Karpas-422 (cell line): ENCODE measurements at places on chromosomes 13 and 19.
A peak's percentile ranks its signal among the peaks of the same experiment; 100 is the strongest.

GRCh38 chr13:43159026-43159461 lies 135.7 kb downstream of the DNAJC15 start:
- DNase-seq, result no peak

DNA sequence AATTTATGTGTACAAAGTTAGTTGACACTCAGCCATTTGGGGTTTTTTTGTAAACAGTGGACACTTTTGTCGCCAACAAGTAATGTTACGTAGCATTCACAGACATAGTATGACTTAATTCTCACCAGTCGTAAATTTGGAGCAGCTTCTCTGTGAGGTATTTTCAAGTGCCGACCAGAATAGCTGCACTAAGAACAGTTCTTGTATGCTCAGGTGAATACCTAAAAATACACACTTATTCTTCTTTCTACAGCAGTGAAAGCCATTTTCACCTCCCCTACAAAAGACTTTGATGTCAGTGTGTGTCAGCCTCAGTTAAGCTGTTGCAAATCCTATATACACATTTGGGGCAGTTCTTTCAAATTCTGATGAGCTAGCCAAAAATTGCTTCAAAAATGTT lies 206.5 kb downstream of the ENOX1 start:
- no peak for DNase-seq

- no peak for DNase-seq
Measured at GRCh38 chr13:48068036-48068435, 26.9 kb downstream of the MED4 start.

DNA sequence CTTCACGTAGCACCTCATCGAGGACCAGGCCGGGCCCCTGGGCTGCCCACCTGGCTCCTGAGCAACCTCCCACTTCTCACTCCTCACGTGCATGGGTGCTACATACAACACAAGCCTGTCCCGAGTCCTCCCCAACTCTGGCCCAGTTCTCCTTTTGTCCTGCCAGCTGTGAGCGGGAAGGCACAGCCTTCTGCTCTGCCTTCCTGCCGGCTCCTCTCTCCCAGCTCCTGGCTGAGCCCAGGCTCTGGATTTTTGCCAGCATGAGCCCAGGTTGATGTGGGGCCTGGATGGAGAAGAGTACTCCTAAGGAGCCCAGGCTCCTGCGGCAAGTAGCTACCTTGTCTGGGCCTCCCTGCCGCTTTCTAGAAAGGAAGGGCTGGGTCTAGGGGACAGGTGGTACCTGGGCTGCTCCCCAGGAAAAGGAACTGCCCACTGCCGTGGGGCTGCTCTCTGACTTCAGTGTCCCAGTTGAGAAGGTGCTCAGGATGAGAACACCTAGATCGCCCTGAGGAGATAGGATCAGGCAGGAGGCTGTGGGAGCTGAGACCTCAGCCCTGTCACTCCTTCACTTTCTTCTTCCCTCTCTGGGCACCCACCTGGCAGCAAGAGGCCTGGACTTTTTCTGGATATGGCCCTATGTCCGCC lies 23.6 kb downstream of the LYL1 start:
- DNase-seq, result no peak

GRCh38 chr13:100533588-100534041 lies 55.0 kb downstream of the GGACT start:
- DNase-seq, result no peak

DNA sequence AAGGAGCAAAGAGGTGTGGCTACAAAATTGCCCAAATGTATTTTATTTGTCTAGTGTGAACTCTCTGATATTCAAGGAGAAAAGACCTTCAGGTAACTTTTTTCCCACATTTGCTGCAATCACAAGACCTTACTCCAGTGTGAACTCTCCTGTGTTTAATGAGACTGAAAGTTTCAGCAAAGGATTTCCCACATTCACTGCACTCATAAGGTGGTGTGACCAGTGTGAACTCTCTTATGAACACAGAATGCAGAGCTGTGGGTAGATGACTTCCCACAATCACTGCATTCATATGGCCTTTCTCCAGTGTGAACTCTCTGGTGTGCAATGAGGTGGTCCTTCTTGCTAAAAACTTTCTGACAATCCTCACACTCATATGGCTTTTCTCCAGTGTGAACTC lies 16.4 kb downstream of the ZNF814 start:
- no peak for DNase-seq

DNA sequence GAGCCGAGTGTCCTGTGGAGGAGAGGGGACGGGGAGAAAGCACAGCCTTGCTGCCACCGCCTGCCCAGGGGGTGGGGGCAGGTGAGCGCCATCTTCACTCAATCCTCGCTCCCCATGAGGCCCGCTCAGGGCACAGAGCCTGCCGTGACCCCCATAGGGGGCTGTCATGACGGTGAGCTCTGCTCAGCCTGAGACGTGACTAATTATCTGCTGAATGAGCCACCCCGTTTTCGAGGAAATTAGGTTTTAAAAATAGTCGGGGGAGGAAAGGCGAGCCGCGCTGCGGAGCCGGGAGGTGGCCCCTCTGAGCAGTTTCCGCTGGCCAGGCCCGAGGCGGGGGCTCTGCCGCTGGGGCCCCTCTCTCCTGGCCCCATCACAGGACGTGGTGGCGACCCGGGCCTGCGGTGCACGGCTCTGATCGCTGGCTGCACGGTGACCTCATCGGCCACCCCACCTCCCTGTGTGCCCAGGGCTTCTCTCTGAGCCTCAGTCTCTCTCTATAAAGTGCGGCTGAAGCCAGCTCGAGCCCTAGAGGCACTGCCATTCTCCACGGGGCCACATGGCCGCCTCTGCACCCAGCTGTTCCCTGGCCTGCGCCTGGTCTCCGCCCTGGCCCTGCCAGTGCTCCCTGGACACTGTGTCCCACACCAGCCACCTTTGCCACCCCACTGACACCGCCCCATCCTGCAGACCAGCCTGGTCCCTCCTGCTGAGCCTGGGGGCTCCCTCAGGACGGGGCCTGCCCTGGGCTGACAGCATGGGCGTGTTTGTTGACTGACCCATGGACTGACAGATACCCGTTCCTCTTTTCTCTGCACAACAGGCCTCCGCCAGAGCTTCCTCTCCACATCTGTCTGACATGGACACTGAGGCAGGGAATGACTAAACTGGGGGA lies 28.3 kb downstream of the PIP5K1C start:
- DNase-seq, result peak; percentile 71

- DNase-seq, result no peak
Measured at GRCh38 chr19:43563816-43564457, 11.4 kb downstream of the XRCC1 start.

GRCh38 chr13:85725433-85725832 lies 73.8 kb downstream of the SLITRK6 start:
- no peak for DNase-seq

- no peak for DNase-seq
Measured at GRCh38 chr13:107886118-107886517, 329.2 kb downstream of the LIG4 start.

DNA sequence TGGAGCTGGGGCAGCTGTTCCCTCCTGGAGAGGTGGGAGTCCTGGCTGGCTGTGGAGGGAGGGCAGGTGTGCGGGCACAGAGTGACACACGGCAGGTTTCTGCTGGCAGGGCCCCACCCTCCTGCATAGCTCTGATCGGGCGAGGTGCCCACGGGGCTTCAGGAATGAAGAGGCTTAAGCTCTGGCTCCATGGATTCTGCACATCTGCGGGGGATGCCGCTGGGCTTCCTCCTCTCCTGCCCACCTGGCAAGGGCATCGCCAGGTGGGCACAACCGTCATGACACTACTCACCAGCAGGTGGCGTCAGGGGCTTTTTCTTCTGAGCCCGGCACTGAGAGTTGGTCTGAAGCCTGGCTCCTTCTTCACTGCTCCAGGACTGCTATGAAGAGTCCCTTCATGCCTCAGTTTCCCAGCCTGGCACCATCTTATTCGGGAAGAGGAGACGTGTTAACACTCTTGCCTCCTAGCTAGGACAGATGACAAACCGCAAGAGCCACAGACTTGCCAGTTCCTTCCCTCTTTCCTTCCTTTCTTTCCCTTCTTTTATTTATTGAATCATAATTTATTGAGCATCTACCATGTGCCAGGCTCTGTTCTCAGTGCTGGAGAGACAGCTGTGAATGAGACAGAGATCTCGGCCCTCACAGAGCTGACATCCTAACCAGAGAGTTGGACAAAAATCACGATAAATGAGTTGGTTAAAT lies 15.2 kb upstream of the PAK4 start:
- DNase-seq, result peak; percentile 84

- no peak for DNase-seq
Measured at GRCh38 chr19:8144273-8144995, 5.0 kb downstream of the FBN3 start.

DNA sequence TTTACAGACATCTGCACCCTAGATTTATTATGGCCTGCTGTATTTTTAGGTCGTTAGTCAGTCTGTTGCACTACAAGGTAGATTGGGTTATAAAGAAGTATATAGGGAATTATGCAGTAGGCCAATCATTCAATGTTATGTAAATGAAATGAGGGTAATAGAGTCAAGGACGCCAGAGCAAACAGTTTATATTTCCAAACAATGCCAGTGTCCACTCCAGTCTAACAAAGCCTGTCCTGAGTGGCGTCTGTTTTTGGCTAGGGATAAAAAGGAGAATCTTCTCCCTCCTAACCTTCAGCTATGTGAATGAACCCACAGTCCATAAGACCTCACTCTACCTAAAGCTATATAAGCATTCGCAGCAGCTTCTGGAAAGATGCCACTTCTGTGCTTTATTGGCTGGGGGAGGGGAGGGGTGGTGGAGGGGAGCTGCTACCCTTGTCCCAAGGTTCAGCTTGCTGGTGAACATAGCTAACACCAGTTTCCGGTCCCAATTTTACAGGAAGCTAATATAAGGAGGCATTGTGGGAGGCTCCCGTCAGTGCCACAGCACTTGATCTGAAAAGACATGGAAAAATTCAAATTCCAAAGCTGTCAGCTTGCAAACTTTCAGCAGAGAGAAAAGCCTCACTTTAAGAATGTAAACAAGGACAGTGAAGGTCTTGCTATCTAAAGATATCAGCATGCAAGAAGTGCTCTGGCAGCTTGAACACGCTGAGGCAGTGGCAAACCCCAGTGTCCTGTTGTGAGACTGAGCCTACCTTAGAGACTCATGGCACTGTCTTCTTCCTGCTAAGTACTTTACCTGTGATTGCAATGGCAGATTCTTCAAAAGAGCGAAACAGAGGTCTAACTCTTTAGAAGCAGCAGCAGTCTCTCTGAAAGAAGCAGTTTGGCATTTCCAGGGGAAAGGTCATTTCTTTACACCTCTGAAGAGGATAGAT lies 369.9 kb downstream of the PCDH9 start:
- no peak for DNase-seq

DNA sequence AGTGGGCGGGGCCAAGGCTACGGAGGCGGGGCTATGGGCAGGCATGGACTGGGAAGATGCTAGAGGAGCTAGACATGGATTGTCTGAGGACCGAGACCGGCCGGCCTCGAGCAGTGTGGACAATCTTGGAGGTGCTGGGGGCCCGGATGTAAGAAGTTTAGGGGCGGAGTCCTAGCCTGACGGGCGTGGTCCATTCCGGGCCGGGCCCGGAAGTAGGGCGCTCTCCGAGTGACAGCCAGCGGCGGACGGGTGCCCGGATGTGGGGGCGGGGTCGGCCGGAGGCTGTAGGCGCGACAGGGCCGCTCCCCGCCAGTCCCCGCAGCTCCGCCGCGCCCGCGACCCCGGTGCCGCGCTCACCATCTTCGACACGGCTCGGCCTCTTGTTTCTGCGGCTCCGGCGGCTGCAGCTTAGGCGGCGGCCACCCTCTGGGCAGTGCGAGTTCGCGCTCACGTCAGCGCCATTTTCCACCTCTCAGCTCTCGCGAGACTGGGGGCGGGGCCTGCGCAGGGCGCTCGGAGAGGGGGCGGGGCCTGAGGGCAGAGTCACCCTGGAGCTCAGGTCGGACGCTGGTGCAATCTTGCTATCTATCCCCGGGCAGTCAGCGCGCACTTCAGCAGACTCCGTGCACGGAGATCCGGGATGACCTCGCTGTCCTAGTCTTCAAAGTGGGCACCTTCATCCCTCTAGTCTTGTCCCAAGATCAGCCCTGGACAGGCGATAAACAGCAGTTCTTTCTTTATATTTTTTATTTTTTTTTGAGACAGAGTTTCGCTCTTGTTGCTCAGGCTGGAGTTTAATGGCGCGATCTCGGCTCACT lies at the start of gene ZNF414:
Gene ZNF414 (minus strand): TSS at position 481 of the 818 bp plus-strand sequence. CDS start 121 bp downstream, at position 360.
- DNase-seq, result peak; percentile 98

DNA sequence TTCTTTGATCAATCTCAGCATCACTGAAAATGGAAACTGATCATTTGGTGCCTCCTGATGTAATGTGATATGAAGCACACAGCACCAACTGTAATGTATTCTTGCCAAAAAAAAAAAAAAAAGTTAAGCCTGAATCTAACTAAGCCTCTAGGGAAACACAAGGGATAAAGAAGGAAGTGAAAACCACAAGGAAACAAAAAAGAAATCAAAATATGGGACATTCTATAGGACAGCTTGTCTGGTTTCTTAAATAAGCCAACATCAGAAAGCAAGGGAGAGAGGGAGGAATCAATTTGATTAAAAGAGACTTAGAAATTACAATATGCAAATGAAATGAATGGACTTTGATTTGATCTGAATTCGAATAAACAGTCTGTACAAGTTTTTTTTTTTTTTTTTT lies 20.6 kb upstream of the METTL21C start:
- no peak for DNase-seq

GRCh38 chr19:17787274-17787913 lies 7.5 kb upstream of the B3GNT3 start:
- DNase-seq, result no peak

DNA sequence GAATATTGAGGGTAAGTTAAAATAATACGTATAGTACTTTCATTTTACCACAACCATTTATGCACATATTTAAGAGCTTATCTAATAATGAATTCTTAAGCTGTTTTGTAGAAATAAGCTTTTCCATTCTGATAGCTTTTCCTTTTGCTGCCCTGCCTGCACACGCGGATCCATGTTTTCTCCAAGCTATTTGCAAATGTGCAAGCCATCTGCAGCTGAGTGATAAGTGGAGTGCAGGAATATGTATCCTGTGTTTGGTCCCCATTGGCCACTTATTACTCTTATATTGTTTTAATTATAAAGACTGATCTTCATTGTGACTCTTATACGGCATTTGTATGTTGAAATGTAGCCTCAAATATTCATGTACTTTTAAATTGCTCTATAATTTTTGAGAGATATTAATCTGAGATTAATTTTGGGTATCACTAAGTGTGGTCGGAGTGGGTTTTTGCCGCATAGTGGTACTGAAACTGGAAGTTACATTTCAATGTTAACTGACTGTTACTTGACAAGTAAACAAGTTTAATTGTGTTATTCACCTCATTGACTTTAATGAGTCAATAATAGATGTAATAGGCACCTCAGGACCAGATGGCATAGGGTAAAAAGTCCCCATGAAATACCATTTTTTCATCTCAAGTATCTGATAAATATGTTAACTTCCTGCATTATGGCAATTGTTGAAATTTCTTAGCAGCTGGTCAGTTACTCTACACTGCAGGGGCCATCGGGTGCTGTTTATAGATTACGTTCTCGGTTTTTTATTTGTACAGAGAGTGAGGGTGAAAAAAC lies 1567.4 kb downstream of the EFNB2 start:
- DNase-seq, result no peak

- peak; percentile 67 for DNase-seq
Measured at GRCh38 chr13:99425485-99426341, 75.6 kb upstream of the TM9SF2 start.

- DNase-seq, result peak; percentile 65
Measured at GRCh38 chr19:17754634-17755442, 3.6 kb downstream of the FCHO1 start.
